ENCODE measurements at places on chromosomes 5 and 9. TPM values are rescaled to one million over a fixed set of nuclear protein-coding genes. Genes with fewer than 3 reads are reported as not detected.

- DNase-seq: no peak
Measured at GRCh38 chr9:108108852-108109448, 619.4 kb upstream of the KLF4 start.

DNA sequence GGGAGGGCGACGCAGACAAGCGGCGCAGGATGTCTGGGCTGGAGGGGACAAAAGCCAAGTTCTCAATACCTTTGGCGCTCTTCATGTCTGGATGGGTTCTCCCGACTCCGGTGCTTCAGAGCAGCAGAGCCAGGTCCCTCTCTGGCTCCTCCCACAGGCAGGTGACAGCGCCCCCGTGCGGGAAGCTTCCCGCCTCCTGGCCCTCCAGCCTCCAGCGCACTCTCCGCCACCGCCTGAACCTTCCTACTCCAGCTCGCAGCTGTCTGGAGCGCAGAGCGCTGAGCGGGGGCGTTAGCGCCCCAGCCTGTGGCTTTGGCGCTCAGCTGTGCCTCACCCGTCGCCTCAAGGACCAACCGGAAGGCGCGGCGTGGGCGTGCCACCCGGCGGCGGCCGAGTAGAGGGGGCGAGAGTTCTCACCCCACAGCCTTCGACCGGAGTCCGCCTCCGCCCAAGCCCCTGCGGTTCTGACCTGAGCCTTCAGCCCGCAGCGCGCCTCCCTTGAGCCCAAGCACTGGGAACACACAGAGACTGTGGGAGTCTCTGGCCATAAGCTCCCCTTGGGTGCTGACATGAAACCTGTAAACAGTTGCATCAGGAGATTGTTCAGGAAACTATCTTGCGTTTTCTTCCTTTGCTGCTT, at the start of gene SLCO4C1:
Gene SLCO4C1, minus strand, starts transcription at position 107 of the 640 bp plus-strand sequence. Its CDS starts 22 bp downstream, at position 85.
- peak; percentile 5 for DNase-seq

- no peak for DNase-seq
Measured at GRCh38 chr9:124290053-124290591, 32.4 kb downstream of the NEK6 start.

GRCh38 chr9:129826344-129826743, 2.4 kb upstream of the TOR1A start:
- DNase-seq: no peak

DNA sequence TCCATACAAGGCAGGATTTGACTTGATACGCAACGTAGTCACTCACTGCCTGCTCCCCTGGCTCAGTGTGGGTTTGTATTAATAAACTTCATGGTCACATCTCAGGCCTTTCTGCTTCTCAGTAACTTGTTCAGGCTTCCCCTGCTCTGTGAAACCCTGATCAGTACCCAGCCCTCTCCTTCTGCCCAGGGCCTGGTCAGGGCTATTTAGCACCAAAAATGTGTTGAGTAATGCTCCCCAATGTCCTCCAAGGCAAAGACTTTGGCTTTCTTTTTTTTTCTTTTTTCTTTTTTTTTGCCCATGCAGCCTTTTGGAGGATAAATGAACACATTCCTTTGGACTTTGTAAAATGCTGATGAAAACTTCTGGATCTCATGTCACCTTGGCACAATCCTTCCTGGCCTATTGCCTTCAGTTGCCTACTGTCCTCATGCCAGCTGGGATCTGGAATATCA, 399.2 kb upstream of the KLF4 start:
- DNase-seq: no peak

DNA sequence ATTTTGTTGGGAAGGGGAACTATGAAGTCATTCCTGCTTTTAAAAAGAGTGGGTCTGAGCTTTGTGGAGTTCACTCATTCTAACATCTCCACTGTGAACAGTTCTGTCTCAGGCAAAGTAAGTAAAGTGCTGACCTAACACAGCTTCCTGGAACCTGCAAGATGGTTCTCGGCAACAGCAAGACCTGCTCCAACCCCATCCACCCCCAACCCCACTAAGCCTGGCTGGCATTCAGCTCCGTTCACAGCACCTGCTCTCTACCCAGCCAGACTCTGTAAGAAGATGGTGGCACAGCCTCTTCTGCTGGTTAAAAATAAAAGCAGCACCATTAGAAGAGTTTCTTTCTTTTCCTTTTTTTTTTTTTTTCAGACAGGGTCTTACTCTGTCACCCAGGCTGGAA, 42.0 kb downstream of the EPB41L4B start:
- DNase-seq: no peak

DNA sequence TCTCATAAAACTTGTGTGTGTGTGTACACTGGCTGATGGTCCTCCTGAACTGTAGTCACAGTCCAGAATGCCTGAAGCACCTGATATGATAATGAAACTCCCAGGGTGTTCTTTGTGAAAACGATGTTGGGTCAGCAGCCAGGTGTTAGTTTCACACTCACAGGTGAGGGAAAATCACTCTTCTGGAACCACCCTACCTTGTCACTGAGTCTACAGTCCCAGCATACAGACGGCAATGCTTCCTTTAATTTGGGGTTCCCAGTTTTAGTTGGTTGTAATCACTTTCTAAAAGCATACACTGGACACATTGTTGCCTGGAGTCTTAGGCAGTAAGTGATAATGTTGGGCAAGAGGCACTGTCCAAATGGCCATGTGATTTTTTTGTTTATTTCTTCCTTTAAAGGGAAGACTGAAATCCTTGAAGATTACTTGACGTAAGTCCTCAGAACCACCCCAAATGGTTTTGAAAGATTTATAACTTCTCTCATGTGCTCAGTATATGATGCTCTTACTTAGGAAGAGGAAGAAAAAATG, 18.2 kb upstream of the MGAT1 start:
- no peak for DNase-seq

The PCDHB16 gene
- 0.76 TPM for total RNA-seq

The SLC22A5 gene
- 3.0 TPM for total RNA-seq

All from dermis microvascular lymphatic vessel endothelial cell (primary cell).